ENCODE measurements at places on chromosomes 1 and 21. TPM values are rescaled to one million over a fixed set of nuclear protein-coding genes. Genes with fewer than 3 reads are reported as not detected.

CYP4A22 gene
- 0.09 TPM for polyA plus RNA-seq

TFF2 gene
- not detected for polyA plus RNA-seq

TPTE gene
- polyA plus RNA-seq, result not detected

FALEC gene
- 1.1 TPM for polyA plus RNA-seq

KCND3 gene
- polyA plus RNA-seq, result 1.5 TPM

TDRD5 gene
- not detected for polyA plus RNA-seq

TMIGD3 gene
- polyA plus RNA-seq, result 0.24 TPM

DESI2 gene
- polyA plus RNA-seq, result 43.8 TPM

LPAR3 gene
- 0.11 TPM for polyA plus RNA-seq

C1orf87 gene
- 0.80 TPM for polyA plus RNA-seq

CYB561D1 gene
- polyA plus RNA-seq, result 11.1 TPM

PATJ gene
- polyA plus RNA-seq, result 3.5 TPM

ELAPOR1 gene
- 0.40 TPM for polyA plus RNA-seq

SH2D1B gene
- polyA plus RNA-seq, result 0.71 TPM

SPATA17 gene
- polyA plus RNA-seq, result 3.9 TPM

KRTAP21-1 gene
- polyA plus RNA-seq, result not detected

AADACL4 gene
- polyA plus RNA-seq, result not detected

OR2L13 gene
- not detected for polyA plus RNA-seq

NTRK1 gene
- polyA plus RNA-seq, result 0.37 TPM

SELENBP1 gene
- 30.4 TPM for polyA plus RNA-seq

C4BPB gene
- 0.18 TPM for polyA plus RNA-seq

COA6 gene
- polyA plus RNA-seq, result 26.2 TPM

CR1L gene
- polyA plus RNA-seq, result 0.52 TPM

ALPL gene
- polyA plus RNA-seq, result 3.0 TPM

PSMG1 gene
- 33.5 TPM for polyA plus RNA-seq

PODN gene
- 7.8 TPM for polyA plus RNA-seq

RHOU gene
- polyA plus RNA-seq, result 16.6 TPM

KCNE1 gene
- polyA plus RNA-seq, result 0.54 TPM

CHI3L2 gene
- 0.30 TPM for polyA plus RNA-seq

DNAJC6 gene
- polyA plus RNA-seq, result 0.71 TPM

CELA3A gene
- polyA plus RNA-seq, result 0.52 TPM

HSD11B1 gene
- polyA plus RNA-seq, result not detected

MAP3K6 gene
- 8.6 TPM for polyA plus RNA-seq

C1orf56 gene
- polyA plus RNA-seq, result 6.5 TPM

FAM163A gene
- 0.16 TPM for polyA plus RNA-seq

HEYL gene
- 50.6 TPM for polyA plus RNA-seq

FCRL4 gene
- not detected for polyA plus RNA-seq

CHD5 gene
- 0.14 TPM for polyA plus RNA-seq

AGT gene
- polyA plus RNA-seq, result 17.4 TPM

RLF gene
- polyA plus RNA-seq, result 13.3 TPM

DISP1 gene
- 7.1 TPM for polyA plus RNA-seq

RGSL1 gene
- not detected for polyA plus RNA-seq

TEKT2 gene
- 0.24 TPM for polyA plus RNA-seq

PGBD2 gene
- polyA plus RNA-seq, result 4.5 TPM

RBM34 gene
- polyA plus RNA-seq, result 59.0 TPM

CTSS gene
- 9.9 TPM for polyA plus RNA-seq

Data from forelimb muscle (tissue), 1 donor.